ENCODE measurements at places on chromosomes 13 and 19. TPM values are rescaled to one million over a fixed set of nuclear protein-coding genes. Genes with fewer than 3 reads are reported as not detected.

DNA sequence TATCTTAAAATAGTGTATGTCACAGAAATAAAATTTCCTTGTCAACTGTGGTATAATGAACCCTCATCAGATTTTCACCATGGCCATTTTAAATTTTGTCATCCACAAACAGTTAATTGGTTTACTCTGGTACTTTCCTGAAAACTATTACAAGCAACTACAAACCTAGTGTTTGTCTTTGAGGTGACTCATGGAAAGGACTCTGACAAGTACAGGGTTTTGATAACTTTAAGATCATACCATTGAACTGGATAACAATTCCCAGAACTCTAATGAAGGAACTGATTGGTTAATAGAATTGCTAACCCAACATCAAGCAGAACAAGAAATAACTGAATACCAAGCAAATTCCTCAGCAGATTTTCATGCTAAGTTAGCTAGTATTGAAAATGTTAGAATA lies 237.7 kb upstream of the IPO5 start:
- DNase-seq = no peak

DNA sequence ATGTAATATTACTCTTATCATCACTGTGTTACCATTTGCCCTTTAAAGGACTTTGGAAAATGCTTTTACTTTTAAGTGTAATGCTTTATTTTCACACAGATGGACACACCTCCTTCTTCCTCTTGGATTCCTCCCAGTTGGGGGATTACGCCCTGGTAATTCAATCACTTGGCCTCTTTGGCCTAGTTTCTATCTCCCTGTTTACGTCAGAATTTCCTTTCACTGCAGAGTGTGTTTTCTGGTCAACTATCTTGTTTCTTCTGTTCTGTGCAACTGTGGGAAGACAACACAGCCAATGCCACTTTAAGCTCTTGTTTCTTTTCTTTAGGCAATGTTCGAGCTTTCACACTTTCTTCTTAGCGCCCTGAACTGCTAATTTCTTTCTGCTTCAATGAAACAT lies 257.3 kb upstream of the MAB21L1 start:
- DNase-seq = no peak

The PLIN5 gene
- total RNA-seq = 43.6 TPM

GRCh38 chr19:6970021-6970420 lies 51.2 kb downstream of the MBD3L2B start:
- no peak for DNase-seq

GRCh38 chr19:18300930-18301717 lies 19.7 kb upstream of the JUND start:
- DNase-seq = peak; percentile 92

DNA sequence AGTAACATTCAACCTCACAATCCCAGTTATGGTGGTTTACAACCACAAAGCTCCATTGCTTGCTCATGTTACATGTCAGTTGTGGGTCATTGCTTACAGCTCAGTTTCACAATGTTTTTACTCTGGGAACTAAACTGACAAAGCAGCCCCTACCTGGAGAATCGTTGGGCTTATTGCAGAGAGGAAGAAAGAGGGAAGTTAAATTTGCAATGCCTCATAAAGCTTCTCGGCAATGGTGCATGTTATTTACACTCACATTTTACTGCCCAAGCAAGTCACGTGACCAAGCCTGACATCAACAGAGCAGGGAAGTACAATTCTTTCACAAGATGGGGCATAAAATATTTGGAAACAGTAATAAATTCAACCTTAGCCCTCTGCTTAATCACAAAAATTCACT lies 441.6 kb downstream of the TDRD3 start:
- DNase-seq = no peak

DNA sequence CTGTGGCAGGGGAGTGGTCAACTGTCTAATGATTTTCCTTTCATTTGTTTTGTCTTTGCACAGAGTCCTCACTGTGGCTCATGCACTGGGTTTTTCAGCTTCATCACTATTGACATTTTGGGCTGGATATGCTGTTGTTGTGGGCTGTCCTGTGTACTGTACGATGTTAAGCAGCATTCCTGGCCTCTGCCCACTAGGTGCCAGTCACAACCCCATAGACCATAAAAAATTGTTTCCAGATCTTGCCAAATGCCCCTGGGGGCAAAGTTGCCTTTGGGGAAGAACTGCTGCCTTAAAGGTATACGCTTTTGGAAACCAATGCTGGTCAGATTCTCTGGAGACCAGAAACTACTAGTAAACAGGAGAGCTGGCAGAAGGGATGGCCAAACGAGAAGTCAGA lies 310.4 kb downstream of the SPRY2 start:
- no peak for DNase-seq

The IZUMO1 gene
- not detected for total RNA-seq

DNA sequence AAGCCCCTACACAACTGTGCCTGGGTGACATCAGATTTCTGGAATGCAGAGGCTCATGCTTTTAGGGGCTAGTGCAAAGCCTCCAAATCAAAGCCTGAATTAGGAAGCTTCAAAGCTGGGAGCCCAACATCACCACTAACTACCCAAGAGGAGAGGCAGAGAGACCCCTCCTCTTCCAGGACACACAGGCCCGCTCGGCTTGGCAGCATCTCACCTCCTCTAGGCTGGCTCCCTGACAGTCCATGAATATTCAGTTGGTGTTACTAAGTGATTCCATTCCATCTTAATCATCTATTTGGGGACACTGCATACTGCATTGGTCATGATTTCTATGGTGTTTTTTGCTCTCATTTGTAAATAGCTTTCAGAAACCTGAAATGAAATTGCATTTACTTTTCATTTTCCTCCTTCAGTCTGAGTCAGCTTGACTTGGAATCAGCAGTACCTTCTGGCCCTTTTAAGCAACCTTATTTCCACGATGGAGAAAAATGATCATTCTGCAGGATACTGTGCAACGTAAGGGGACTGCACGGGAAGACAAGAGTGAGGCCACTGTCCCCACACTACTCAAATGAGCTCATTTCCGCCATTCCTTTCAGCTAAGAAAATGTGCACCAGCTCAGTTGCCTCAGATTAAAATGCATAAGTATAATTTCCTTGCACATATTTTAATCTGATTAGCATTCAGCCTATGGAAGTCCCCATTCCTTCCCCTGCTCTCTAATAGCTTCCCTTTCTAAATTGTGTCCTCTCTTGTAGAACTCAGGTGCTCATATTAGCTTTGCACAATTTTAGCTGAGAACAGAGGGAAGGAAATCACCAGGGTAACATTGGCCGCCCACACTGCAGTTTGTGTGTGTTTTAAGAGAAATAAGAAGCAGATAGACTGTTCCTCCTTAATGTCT lies 219.9 kb downstream of the RFC3 start:
- DNase-seq = no peak

DNA sequence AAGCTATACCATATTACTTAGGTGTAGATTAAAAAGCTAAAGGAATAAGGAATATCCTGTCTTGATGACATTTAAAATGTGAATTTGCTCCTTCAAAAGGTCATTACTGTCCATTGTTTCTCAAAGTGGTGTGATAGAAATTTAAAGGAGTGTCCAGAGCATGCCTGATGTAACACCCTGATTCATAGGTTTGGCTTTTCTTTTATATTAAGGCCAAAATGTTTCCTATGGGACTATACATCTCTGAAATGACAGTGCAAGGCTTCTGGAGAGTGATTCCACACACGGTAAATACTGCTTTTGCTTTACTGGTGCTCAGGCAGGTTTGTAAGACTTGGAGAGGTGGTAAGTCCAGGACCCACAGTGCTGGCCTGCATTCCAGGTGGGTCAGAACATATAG lies 289.9 kb downstream of the RFC3 start:
- no peak for DNase-seq

GRCh38 chr19:58387338-58388174 lies 487 bp downstream of the RPS5 start:
- DNase-seq = no peak

- no peak for DNase-seq
Measured at GRCh38 chr13:36405151-36405550, 27.1 kb upstream of the CCNA1 start.

Data from right atrium auricular region (tissue), 2 donors.